ENCODE measurements at places on chromosomes 7 and 10. TPM values are rescaled to one million over a fixed set of nuclear protein-coding genes. Genes with fewer than 3 reads are reported as not detected.

The GPNMB gene
- polyA plus RNA-seq: 21.4 TPM

The BICC1 gene
- 94.6 TPM for polyA plus RNA-seq

The FGFR2 gene
- polyA plus RNA-seq: 134 TPM

The ITIH5 gene
- 20.9 TPM for polyA plus RNA-seq

The LZTS2 gene
- polyA plus RNA-seq: 70.8 TPM

The MKX gene
- 0.09 TPM for polyA plus RNA-seq

The GNAT3 gene
- polyA plus RNA-seq: not detected

The STAG3 gene
- 33.8 TPM for polyA plus RNA-seq

DNA sequence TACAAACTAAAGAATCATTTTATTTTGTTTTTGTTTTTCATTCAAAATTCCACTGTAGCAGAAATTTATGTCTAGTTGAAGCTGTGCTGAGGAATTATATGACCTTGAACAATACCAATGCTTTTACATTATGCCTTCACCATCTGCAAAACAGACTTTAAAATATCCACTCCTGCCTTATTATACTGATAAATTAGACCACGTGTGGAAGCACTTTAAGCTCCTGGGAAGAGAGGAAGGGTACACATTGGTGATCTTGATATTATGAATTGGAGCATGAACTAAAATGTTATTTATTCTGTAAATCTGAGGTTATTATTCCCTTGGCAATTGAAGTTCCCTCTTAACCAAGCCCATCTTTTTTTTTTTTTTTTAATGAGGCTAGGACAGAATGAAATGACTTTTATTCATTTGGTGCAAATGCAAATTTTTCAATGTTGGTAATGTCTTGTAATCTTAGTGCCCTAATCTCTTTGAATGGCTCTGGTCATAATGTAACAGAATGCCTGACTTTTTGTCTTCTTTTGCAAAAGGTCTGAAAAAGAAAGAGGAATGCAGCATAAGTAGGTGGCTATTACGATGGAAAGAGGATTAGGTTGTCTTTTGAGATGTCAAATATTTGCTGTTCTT, 139.9 kb upstream of the COBL start:
- no peak for DNase-seq

DNA sequence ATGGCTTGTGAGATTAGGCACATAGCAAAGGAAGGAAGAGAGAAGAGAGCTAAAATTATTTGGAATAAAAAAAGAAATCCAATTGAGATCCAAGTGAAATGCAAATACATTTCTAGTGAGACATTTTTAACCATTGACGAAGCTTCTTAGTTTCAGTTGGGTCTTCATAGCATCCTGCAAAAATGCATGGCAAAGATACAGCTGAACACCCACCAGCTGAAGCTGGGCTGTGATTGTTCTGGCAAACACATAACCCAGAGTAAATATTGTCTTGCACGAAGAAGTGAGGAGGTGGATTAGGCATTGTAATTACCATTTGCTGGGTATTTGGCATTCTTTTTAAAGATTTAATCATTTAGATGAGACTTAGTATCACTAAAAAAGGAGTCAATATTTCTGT, 409.4 kb downstream of the GRM8 start:
- DNase-seq: no peak

DNA sequence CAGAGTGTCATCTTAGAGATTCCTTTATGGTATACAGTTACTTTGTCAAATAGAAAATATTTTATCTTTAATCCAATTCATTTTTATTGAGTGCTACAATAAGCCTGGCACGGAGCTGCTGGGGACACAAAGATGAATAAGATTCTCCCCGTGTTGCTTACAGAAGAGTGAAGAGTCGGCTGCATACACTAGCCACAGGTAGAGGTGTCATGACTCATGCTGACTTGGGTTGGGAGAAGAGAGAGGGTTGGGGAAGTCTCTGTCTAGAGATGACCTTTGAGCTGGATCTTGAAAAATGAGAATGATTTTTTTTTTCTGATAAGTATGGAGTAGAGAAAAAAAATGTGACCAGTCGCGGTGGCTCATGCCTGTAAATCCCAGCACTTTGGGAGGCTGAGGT, 289.9 kb upstream of the CELF2 start:
- DNase-seq: no peak

DNA sequence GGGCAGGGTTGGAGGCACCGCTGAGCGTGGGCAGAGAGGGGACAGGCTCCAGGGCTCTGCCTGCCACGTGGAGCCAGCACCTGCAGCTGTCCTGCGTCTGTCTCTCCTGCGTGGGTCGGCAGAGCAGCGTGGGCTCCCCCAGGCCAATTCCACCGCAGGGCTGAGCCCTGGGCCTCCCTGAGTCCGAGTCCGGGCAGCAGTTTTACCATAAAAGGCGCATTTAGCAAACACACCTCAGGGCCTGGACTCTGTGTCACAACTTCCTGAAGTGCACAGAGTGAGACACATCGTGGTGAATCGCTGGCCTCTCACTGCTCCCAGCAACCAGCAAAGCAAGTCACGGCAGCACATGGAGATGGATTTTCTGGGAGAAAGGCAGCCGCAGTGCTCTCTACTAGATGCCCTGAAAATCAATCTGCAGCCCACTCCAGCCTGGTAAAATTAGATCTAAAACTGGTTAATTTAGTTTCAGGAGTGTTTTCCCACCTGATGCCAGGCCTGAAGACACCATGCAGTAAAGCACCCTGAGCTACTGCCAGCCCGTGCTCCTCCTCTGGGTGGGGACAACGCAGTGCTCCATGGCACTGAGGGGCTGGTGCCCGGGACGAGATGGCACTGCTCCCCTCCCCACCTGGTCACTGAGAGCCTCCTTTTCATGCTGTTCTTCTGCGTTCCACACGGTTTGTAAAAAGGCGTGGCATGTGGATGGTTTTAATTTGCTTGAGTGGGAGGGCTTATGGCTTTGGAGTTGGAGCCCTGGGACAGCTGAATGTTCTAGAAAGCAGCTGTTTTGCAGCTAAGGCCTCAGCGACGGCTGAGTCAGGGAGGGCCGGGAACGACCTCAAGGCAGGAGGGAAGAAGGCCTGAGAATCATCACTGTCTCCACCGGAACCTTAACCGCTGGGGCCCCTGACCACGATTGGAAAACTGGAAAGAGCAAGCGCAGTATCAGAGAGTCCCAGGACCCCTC, 336.9 kb downstream of the ADARB2 start:
- DNase-seq: no peak

DNA sequence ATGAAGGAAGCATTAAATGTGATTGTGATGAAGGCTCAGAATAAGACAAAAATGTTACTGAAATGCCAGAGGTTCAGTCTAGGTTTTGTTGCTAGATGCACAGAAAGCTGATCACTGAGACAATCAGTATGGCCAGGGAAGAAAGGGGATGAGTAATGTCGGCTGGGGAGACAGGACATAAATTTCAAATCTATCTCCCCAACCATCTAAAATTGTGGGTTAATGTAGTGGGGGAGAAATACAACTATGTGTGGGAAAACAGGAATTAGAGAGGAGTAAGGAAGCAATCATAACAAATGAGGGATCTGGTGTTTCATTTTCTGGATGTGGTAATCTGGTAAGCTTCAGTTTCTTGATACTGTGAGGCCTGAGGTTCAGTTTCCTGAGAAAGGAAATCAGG, 1111.0 kb downstream of the XPNPEP1 start:
- no peak for DNase-seq

DNA sequence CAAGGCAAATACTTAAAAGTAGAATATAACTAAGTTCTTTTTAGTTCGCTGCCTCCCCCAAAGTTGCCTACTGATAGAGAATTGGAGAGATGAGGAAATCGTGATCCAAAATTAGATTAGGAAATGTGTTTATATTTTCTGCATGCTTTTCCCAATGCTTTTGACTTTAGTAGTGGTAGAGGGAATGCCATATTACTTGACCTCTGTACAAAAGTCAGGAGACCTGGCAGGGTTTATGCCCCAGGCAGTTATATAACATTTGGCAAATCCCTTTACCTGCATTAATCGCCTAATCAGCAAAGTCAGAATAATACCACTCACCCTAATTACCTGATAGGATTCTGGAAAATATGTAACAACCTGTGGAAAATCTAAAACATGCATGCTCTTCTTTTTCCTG, 142.9 kb downstream of the ANKRD30A start:
- DNase-seq: no peak

DNA sequence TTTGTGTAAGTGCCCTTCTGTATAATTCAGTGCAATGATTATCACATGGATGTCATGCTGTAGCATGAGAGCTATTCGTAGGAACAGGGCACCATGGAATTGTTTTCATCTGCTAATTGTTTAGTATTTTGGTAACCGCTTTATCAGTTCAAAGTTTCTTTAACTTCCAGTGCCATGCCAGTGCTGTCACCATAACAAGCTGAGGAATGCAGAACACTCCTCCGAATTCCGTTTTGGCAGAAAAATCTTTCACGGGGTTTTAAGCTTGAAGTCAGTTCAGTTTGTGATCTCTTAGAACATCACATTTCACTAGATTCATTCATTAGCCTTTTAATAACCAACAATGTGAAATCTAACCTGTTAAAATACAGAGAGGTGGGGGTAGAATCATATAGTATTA, 117.2 kb upstream of the SEMA3C start:
- DNase-seq: no peak

- DNase-seq: no peak
Measured at GRCh38 chr7:16579216-16579615, 52.6 kb downstream of the LRRC72 start.

GRCh38 chr7:17968791-17969715, 28.8 kb upstream of the SNX13 start:
- DNase-seq: no peak

GRCh38 chr7:105367458-105367857, 21.3 kb downstream of the SRPK2 start:
- DNase-seq: no peak

DNA sequence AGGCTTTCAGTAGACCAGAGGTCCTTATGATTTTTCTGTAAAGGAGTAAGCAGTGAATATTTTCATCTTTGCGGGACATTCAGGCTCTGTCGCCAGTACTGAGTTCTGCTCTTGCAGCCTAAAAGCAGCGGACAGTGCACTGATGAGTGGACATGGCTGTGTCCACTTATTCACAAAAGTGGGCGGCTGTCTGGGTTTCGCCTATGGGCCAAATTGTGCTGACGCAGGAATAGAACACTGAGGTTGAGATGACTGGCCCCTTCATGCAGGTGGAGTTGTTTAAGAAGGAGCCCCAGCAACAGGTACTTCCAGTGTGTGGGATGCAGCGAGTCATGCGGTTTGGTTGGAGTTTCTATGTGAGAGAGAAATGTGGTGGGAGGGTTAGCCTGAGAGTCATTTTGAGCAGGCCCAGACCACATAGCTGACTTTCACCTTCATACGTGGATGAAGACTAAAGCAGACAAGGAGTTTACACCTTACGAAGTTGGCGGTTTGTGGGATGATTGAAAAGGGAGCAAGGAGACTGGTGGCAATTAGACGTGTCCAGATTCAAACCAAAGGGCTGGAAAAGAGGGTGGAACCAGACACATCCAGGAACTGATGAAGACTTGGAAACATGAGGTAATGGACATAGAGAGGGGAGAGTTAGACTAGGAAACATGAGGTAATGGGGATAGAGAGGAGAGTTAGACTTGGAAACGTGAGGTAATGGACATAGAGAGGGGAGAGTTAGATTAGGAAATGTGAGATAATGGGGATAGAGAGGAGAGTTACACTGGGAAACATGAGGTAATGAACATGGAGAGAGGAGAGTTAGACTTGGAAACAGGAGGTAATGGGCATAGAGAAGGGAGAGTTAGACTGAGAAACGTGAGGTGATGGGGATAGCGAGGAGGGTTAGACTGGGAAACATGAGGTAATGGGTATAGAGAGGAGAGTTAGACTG, 38.2 kb downstream of the WDR37 start:
- DNase-seq: no peak

- no peak for DNase-seq
Measured at GRCh38 chr7:2016021-2016631, 216.6 kb downstream of the MAD1L1 start.

DNA sequence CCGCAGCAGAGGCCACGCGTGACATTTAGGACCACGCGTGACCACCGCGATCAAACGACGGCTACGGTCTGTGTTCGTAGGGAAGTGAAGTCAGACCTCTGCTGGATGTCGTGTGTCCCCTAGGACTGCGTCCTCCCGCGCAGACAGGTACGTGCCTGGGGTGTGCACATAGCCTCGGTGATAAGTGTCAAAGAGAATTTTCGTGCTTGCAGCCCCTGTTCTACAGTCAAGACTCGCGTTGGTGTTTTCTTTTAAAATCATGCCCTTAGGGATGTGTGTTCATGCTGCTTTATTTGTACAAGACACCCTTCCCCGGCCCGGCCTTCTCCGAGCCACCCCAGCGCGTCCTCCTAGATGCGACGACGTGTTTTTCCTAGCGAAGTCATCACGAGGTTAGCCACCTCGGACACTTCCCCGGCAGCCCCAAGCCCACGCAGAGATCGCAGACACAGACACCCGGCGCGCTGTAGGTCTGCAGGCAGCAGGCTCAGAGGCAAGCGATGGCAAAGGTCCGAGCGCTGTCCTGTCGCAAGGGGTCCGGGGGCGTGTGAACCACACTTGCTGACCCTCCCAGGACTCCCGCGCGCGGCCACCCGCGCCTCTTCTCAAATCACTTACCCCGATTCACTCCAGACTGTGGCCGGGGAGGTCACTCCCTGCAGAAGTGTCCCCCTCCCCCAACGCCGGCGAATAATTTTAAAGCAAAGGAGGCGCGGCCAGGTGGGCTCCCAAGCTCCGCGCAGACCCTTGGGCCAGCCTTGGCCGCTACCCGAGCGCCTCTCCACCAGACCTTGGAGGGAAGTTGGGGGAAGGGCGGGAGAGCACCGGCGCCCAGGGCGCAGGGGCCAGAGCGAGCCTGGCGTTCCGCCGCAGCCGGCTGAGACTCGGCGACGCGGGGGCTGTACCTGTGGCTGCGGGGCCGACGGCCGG, 552 bp downstream of the MKX start:
- no peak for DNase-seq

GRCh38 chr10:80462981-80463741, 9.1 kb downstream of the TSPAN14 start:
- DNase-seq: no peak

Measured in renal cortex interstitium (tissue), 15 donors.